ENCODE measurements at places on chromosomes 1 and 21.

DNA sequence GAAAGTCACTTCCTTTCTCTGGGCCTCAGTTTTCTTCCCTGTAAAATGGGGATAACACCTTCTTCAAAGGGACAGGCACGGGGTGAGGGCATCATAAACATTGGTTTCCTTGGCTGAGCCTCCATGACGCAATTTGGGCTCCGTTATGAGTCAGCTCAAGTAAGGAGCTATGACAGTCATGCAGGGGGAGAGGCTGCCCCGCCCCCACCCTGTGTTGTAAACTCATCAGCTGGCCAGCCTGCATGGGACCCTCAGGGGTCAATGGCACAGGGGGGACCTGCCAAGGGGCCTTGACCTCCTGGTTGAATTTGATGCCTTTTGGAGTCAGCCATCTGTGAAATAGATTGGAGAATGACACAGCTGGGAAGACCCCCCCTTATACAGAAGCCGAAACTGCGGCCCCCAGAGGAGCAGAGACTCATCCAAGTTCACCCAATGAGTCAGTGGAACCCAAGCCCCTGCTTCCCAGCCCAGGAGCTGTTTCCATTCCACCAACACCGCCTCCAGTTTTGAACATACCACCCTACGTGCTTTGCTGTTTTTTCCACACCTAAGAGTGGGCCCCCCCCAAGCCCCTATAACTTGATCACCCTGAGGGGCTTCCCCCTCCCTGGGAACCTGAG, 36.8 kb upstream of the RUNX3 start:
- ATAC-seq, result no peak

- peak; percentile 65 for ATAC-seq
Measured at GRCh38 chr1:110783292-110783918, 89.5 kb upstream of the CD53 start.

- ATAC-seq, result no peak
Measured at GRCh38 chr1:33043267-33044092, 6.8 kb upstream of the AK2 start.

GRCh38 chr1:78060857-78061563, 15.2 kb downstream of the GIPC2 start:
- no peak for ATAC-seq

DNA sequence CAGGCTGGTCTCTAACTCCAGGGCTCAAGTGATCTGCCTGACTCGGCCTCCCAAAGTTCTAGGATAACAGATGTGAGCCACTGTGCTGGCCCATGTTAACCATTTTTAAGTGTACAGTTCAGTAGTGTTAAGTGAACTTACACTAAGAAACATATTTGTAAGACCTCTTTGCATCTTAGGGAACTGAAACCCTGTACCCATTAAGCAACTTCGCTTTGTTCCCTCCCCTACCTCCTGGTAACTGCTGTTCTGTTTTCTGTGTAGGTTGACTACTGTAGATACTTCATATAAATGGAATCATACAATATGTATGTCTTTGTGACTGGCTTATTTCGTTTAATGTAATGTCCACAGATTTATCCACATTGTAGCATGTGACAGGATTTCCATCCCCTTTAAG, 11.0 kb downstream of the NUDC start:
- no peak for ATAC-seq
